ENCODE measurements at places on chromosomes 11 and 22.

- no peak for DNase-seq
Measured at GRCh38 chr11:102085864-102086551, 24.2 kb upstream of the YAP1 start.

GRCh38 chr11:96827164-96827563, 437.4 kb downstream of the JRKL start:
- peak; percentile 2 for DNase-seq

- no peak for DNase-seq
Measured at GRCh38 chr11:78573681-78574080, 983 bp downstream of the NARS2 start.

DNA sequence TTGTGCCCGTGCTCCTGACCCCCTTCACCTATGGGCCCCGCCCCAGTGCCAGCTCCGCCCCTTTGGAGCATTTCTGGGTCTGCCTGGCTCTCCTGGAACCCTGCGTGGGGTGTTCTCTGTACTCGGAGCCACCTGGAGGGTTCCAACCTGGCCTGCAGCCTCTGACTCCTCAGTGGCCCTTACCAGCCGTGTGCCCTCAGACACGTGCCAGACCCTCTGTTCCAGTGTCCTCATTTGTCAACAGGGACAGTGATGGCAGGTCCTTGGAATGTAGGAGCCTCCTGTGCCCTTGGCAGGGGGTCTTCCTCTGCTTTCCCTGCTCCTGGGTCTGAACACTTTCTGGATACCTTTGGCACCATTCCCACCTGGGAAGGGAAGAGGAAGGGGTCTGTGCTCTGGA, 96.4 kb downstream of the CACNA1I start:
- DNase-seq, result no peak

GRCh38 chr22:31550871-31551370, 54.6 kb downstream of the SFI1 start:
- DNase-seq, result no peak

DNA sequence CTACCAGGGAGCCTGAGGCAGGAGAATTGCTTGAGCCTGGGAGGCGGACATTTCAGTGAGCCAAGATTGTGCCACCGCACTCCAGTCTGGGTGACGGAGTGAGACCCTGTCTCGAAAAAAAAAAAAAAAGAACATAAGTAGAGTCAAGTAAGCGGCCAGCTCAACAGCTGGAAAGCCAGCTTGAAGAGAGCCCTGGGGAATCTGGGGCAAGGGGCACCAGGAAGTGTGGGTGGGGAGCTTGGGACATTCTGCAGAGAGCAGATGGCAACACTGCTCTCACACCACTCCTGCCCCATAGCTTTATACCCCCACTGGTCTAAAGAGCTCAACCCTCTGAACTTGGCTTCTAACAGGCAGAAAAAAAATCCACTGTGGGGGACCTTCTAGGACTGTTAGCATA, 505.6 kb downstream of the BUD13 start:
- DNase-seq, result no peak
